ENCODE measurements at places on chromosomes 1 and 21. TPM values are rescaled to one million over a fixed set of nuclear protein-coding genes. Genes with fewer than 3 reads are reported as not detected.
A peak's percentile ranks its signal among the peaks of the same experiment; 100 is the strongest.

- no peak for DNase-seq
Measured at GRCh38 chr21:43737158-43737950, 18.4 kb downstream of the PDXK start.

DNA sequence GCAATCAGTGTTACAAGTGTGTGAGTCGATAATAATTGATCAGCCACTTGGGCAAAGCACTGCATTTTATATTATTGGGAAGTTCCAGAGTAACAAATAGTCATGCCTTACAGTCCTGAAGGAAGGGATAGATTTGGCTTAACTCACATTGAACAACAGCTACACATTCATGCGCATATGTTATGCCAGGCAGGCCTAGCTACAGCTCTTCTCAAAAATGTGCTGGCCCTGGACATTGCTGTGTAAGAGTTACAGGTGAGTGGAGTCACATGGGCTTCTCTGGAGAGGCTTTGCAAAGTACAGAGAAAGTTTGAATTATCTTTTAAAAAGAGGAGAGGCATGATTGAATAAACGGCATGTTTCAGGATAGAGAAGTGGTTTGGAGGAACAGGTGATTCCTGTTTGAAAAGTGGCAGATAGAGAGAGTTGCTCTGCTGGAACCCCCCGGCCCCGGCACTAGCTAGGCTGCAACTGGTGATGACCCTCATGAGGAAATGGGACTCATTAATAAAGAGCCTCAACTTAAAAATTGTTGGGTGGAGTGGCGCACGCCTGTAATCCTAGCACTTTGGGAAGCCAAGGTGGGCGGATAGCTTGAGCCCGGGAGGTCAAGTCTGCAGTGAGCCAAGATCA lies 200.6 kb downstream of the CRB1 start:
- DNase-seq = no peak

GRCh38 chr1:23019863-23020625 lies 776 bp downstream of the KDM1A start:
- peak; percentile 46 for DNase-seq

DNA sequence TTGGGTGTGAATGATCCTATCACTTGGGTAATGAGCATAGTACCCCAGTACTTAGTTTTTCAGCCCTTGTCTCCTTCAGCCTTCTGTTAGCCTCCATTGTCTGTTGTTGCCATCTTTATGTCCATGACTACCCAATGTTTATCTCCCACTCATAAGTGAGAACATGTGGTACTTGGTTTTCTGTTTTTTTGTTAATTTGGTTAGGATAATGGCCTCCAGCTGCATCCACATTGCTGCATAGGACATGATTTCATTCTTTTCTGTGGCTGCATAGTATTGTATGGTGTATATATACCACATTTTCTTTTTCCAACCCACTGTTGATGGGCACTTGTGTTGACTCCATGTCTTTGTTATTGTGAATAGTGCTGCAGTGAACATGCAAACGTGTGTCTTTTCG lies 39.6 kb upstream of the GPR52 start:
- no peak for DNase-seq

DNA sequence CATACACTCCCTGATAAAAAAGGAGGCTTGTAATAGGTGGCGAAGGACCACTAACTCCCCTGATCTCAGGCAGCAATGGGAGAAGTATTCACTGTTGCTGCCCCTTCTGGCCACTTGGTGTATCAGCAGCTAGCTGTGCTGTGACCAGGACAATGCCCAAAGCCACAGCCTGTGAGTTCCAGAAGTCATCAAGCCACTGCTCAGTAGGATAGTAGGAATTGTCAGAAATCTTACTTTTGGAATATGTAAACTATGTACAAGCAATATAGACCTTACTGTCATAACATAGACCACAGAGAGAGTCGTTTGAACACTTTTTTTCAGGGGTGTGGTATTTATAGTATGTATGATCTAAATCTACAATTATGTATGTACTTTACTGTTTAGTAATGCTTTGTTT lies 248.3 kb upstream of the CAMK1G start:
- DNase-seq = no peak

The LRRC38 gene
- not detected for polyA plus RNA-seq

All from right renal pelvis (tissue), 4 donors.